ENCODE measurements at places on chromosomes 11 and 22.

DNA sequence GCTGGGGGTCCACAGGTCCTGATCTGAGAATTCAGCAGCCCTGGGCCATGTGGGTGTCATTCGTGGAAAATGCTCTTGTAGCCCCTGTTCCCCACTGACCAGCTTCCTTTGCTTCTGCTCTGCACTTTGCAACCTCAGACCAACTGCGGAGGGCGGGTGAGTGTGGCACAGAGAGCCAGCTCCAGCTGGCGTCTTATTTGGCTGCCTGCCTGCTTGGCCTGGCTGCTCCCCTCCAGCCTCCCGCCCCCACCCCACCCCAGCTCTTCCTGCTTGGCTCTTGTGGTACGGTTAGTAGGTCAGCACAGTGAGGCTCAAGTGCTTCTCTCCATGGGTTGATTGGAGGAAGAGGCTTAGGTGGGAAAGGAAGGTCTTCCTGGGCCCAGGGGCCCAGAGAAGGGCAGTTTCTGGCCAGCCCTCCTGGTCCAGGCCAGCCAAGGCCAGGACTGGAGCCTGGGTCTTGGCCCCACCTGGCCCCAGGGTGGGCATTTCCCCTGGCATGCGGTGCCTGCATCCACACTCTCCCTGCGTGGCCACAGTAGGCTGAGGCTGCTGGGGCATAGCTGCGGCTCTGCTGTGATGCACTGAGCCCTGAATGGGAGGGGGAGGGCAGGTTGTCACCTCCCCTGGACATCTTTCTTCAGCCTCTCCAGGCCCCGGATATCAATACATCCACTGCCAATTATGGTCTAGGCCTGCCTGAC, 26.5 kb downstream of the MYO7A start:
- no peak for DNase-seq

GRCh38 chr11:90219438-90219837, 3.4 kb downstream of the CHORDC1 start:
- DNase-seq = no peak

GRCh38 chr11:122672892-122673291, 17.4 kb downstream of the UBASH3B start:
- DNase-seq = peak; percentile 72

- no peak for DNase-seq
These were observed 25.2 kb upstream of the PLET1 start for GRCh38 chr11:112285841-112286311.

DNA sequence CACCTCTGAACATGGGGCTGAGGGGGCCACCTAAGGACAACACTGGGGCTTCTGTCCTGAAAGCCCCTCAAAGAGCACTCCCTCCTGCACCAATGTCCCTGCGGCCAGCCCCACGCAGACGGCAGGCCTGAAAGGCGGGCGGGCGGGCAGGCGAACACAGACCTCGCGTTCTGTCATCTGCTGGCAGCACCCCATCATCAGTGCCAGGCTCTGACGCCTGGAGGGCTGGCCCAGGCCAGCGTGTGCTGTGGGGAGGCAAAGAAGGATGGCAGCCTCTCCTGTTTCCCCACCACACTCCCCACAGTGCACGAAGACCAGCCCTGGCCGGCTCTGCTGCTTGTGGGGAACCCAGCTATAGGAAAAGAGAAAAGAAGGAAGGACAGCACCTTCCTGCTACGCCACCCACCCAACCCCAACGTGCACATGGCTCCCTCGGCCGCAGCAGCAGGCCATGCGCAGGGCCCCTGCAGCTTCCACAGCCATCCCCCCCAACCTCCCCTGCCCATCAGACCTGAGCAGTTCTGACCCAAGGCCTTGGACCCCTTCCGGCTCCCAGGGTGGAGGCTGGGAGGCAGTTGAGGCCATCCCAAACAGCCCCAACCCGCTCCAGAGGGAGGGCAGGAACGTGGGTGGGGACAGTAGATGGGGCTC, 3.5 kb downstream of the SBF1 start:
- peak; percentile 22 for DNase-seq

- peak; percentile 45 for DNase-seq
These were observed 86.6 kb downstream of the MAML2 start for GRCh38 chr11:96256215-96257011.

GRCh38 chr22:34861787-34862186, 204.2 kb upstream of the ISX start:
- no peak for DNase-seq

GRCh38 chr11:49221112-49221511, 12.7 kb upstream of the FOLH1 start:
- no peak for DNase-seq

- no peak for DNase-seq
These were observed 134.9 kb upstream of the ISX start for GRCh38 chr22:34931026-34931425.

DNA sequence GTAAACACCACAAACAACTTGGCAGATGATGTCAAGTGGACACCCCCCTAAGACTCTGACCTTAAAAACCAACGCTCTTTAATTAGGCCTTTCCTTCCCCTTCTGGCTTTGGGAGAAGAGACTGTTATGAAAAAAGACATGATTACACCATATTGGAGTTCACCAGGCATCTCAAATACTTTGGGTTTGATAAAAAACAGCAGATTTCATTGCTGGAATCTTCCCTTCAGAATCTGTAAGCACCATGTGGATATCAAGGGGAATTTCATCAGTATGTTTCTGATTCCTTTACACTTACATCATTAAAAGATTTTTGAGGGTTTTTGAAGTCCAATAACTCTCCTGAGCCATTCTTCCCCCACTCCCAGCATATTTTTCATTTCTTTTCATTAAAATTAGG, 85.6 kb downstream of the KIRREL3 start:
- no peak for DNase-seq

DNA sequence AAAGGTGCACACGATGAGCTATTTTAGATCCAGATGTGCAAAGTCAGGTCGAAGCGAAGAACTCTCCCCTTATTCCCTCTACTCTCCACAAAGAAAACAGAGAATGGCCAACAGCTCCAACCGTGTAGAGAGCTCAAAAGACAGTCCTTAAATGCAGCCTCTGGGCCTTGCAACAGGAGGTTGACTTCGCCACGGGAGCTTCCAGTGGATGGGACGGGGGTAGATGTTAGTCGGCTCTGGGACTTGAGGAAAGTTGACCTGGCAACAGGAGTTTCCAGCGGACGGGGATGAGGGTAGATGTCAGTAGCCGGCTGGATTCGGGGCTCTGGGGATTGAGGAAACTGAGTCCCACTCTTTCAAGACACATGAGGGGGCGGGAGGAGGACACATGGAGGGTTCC, 450.4 kb downstream of the BRD1 start:
- no peak for DNase-seq

DNA sequence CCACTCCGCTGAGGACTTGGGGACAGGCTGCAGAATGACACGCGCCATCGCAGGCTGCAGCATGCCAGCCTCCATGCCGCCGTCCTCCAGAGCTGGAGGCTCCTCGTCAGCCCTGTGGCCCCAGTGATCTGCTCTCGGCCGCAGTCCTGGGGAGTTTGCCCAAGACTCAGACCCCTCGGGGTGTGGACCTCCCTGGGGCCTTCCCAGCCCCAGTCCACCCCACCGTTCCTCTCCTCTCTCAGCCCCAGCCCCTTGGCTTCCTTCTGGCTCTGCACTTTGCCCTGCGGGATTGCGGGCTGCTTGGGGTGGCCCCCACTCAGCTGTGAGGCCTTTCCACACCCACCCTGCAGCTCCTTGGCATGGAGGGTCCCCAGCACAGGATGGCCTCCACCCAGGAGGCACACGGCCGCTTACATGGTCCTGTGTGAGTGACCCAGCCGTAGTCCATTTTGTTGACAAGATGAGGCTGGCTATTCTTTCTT, 414.9 kb downstream of the TBC1D22A start:
- DNase-seq = no peak

- no peak for DNase-seq
These were observed 8.0 kb upstream of the LIN7C start for GRCh38 chr11:27514558-27514957.

DNA sequence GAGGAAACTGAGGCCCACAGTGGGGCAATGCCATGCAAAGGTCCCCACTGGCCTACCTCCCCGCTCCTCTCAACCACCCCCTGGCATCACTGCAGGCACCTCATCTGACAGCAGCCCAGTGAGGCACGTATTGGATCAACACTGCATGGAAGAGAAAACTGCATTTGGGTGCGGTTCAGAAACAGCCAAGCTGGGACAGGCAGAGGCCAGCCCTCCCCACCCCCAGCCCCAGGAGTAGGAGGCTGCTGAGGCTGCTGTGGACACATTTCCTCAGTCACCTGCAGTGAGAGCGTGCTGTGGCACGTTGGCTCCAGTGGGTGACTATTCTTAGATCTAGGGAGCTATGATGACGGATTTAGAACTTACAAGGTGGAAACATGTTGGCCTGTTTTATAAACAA, 63.7 kb downstream of the KCNC1 start:
- DNase-seq = no peak

GRCh38 chr11:120182372-120182771, 28.5 kb upstream of the OAF start:
- no peak for DNase-seq

DNA sequence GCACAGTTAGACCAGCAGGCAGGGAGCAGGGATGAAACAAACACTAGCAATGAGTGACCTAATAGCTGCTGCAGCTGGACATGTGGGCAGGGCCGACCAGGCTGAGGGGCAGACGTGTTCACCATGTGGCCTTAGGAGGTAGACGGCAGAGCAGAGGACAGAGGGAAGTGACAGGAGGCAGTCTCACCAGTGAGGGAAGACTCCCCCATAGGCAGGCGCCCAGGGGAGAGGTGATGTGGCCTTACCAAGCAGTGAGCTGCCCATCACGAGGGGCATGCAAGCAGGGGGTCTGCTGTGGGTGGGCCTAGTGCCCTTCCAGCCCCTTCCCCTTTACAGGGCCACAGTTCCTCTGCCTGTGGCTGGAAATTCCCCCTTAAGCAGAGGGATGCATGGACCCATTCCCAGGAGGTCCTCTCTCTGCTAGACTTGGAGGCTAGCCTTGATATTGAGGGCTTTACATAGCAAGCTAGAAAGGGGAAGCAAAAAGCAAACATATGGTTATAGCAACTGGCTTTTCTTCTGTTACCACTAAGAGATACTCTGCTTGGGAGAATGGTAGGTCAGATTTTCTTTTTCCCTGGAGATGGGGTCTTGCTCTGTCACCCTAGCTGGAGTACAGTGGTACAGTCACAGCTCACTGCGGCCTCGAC, 67.6 kb downstream of the MPPED1 start:
- DNase-seq = peak; percentile 1

DNA sequence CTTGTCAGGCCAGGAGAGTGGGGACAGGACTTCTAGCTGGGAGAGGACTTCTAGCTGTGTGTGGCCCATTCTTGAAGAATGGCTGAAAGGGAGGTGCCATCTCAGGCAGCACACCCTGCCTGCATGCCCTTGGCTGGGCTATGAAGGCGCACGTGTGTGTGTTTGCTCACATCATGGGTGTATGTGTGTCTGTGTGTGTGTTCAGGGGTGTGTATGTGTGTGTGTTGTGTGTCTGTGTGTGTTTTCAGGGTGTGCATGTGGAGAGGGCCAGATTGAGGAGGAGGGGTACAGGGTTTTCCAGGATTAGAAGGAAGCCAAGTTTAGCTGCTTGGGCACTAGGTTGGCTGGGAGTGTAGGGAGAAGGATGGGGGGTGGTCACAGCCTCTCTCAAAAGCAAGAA, 16.6 kb downstream of the TP53I11 start:
- no peak for DNase-seq

DNA sequence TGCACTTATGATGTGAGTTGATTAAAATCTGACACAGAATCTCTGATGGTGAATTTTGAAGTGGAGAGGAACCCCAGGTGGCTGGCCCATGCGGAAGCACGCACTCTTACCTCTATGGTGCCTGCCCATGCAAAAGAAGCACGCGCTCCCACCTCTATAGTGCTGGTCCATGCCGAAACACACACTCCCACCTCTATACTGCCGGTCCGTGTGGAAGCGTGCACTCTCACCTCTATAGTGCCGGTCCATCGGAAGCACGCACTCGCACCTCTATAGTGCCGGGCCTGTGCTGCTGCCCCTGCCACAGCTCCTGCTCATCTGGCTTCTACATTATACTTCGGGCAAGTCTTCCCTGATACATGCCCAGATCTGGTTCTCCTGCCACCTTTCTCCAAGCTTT, 36.8 kb upstream of the SLC25A1 start:
- DNase-seq = no peak

GRCh38 chr11:93541884-93542810, 1.0 kb downstream of the SMCO4 start:
- peak; percentile 93 for DNase-seq

DNA sequence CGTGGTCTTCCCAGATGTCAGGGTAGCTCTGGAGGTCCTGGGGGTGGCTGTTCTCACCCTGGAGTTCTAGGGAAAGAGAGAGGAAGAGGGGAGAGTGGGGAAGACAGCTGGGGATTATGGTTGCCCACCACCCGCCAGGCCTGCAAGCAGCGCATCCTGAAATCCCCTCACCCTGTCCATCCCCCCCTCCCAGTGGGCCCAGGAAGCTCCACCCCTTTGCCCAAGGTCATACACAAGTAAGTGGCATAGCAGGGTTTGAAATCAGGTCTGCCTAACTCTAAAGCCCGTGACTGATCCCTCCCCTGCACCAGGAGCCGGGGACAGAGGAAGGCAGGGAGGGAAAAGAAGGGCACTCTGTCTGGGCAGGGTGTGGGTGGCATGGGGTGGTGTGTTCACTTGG, 105.3 kb downstream of the NECTIN1 start:
- DNase-seq = no peak

GRCh38 chr22:25564320-25564978, at the start of gene GRK3:
TSS of gene GRK3 (plus strand) at chr22:25564675. CDS start at chr22:25565041, 366 bp downstream.
- peak; percentile 75 for DNase-seq

DNA sequence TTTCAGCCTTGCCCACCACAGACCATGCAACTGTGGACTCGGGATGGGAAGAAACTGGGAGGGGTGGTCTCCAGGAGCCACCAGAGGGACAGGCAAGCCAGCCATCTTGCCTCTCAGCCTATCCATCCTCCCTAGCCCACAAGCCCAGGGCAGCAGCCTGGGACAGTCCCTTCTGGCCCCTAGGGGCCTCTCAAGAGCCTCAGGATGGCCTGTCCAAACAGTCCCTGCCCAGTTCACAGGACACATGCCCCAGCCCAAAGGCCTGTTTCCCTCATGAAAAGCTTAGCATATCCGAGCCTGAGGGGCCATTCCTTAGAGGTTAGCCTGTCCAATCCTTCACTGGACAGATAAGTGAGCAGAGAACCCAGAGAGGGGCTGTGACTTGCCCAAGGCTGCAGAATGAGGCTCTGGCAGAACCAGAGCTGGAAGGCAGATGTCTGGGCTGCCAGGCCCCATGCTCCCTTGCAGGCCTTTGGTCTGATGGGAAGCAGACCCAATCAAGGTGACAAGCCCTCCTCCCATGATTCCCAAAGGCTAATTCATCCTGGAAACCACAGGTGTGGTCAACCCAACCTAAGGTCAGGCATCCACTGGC, 28.2 kb downstream of the LRRC10B start:
- no peak for DNase-seq

Data from inflammatory macrophage (primary cell).